ENCODE measurements at places on chromosomes 12 and 14.

- peak; percentile 55 for DNase-seq
Observed at GRCh38 chr12:66693901-66694513, 15.1 kb upstream of the GRIP1 start.

GRCh38 chr12:49783917-49784676, 42.7 kb downstream of the TMBIM6 start:
- DNase-seq, result no peak

- no peak for DNase-seq
Observed at GRCh38 chr14:38496092-38496491, 240.2 kb upstream of the CLEC14A start.

DNA sequence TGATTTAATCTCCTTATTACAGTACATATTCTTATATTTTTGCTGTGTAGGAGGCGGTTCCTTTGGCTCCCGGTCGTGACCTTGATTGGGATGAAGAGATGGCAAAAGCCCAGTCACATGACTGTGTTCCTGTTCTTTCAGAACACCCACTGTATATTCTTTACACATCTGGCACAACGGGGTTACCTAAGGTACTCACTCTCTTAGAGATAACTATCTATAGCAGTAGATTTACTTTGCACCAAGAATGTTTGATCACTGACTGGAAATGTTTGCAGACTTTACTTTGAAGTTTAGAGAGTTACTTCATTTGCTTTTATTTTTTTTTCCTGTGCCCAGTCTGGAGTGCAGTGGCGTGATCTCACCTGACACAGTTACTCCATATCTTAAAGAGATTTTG, 65.2 kb downstream of the ACSS3 start:
- no peak for DNase-seq

GRCh38 chr14:94770815-94771157, 873 bp upstream of the GSC start:
- DNase-seq, result no peak

DNA sequence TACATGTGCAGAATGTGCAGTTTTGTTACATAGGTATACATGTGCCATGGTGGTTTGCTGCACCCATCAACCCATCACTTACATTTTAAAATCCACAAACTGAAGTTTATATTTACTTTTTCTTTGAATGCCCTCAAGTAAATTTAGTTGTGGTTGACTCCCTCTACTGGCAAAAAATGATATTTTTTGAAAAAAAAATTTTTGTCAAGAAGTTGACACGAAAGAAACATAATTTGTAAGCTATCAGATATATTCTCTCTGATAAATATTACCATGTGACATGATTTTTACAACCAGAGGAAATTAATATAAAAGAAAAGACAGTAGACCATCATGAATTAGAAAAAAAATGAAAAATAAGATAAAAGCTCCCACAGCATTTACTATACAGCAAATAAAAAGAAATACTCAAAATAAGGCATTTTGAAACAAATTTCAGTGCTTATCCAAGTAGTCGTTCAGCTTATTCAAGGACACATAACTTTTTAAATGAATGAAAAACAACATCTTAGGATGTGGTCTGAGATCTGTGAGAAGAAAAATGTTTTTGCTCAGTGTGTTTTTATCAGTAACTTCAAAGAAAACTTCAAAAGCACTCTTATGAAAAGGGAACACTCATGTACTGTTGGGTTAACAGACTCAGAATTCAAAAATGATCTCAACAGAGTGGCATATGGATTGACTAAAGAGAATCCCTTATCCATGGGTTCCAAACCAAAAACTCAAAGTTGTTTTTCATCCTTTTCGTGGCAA, 30.0 kb upstream of the GRIP1 start:
- peak; percentile 10 for DNase-seq

GRCh38 chr12:106791531-106791930, 17.0 kb downstream of the RIC8B start:
- DNase-seq, result no peak

DNA sequence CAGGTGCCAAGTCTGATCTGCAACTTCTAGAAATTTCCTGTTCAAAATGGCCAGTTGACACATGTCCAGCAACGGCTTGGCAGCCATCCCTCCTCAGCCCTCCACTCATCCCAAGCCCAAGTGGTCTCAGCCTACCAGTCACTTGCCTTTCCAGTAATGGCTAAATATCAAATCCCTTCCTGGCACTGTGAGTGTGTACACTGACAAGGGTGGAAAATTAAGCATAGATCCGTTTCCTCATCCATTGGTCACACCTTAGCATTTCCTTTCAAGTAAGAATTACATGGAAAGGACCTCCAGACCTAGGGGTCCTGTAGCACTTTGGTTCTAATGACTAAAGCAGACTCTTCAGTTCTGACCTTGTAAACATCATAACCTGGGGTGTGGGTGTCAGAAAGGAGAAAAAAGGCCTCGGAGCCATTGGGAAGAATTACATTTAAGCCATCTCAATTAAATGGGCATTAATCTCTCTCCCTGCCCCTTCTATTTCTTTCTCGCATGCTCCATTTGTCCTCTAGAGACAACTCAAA, 15.4 kb downstream of the LLPH start:
- DNase-seq, result no peak

- no peak for DNase-seq
Observed at GRCh38 chr14:64746298-64747250, 42.4 kb downstream of the PLEKHG3 start.

- no peak for DNase-seq
Observed at GRCh38 chr14:30234966-30235365, 307.3 kb upstream of the PRKD1 start.

DNA sequence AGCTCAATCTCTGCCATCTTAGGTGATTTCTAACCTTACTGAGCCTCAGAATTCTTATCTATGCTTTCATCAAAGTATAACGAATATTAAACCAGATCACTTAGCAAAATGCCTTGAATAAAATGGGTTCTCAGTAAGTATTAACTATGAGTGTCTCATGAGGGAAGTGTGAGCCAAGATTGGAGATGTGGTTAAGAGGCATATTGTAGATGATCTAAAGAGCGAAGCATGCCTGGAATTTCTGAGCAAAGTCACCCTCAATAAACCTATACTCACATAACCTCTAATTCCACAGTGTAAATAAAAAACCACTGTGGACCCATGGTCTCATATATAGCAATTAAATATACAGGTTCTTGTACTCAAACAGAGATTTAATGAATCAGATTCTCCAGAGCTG, 193.1 kb upstream of the FSCB start:
- no peak for DNase-seq

- no peak for DNase-seq
Observed at GRCh38 chr12:48572326-48572725, 2.5 kb upstream of the LALBA start.

GRCh38 chr14:99389174-99389826, 91.4 kb downstream of the SETD3 start:
- DNase-seq, result peak; percentile 28

All from NCI-H1694 treated with DMSO at 0.1 percent for 48 hours (cell line).